ENCODE measurements at places on chromosomes 2 and 18. TPM values are rescaled to one million over a fixed set of nuclear protein-coding genes. Genes with fewer than 3 reads are reported as not detected.

PRKAG3 gene
- total RNA-seq = not detected

ABCB11 gene
- total RNA-seq = 0.12 TPM

G6PC2 gene
- total RNA-seq = not detected

TMEM198 gene
- 6.7 TPM for total RNA-seq

RASGRP3 gene
- 19.8 TPM for total RNA-seq

CDK5R2 gene
- total RNA-seq = 0.06 TPM

SLC39A10 gene
- 57.0 TPM for total RNA-seq

DNA sequence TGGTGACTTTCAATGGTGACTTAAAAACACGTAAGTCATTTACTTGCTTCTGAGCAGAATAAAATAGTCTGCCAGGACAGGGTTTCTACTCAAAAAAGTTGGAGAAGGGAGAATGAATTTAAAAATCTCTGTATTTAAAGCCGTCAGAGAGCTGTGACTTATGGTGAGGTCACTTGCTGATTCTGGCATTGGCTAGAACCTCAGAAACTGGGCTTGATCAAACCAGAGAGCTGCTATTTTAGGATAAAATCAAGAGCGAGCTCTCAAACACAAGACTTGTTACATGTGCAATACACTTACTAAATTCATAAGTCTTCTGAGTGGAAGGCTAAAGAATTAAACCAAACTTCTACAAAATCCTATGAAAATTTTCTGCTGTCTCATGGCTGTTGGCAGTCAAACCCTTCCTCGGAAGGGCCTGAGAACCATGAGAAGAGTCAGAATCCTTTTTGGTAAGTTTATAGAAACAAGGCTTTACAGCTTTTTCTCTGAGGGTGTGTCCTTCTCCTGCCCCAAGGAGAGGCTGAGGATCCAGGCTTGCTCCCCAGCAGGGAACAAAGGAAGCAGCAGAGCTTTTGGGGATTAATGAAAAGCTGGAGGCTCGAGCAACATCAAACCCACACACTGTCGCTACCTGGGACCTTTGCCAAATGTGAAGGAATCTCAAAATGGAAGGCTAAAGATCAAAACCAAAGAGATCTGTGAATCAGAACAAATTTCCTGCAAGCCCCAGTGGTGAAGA, 816.4 kb downstream of the SOCS6 start:
- H3K4me1 ChIP-seq = peaks cover 5% of the 10 kb centered on the region
- no peak overlapping the region for H3K27ac ChIP-seq
- H3K4me3 ChIP-seq = no peak overlapping the region
- no peaks in the 10 kb centered on the region for H3K27me3 ChIP-seq

DNA sequence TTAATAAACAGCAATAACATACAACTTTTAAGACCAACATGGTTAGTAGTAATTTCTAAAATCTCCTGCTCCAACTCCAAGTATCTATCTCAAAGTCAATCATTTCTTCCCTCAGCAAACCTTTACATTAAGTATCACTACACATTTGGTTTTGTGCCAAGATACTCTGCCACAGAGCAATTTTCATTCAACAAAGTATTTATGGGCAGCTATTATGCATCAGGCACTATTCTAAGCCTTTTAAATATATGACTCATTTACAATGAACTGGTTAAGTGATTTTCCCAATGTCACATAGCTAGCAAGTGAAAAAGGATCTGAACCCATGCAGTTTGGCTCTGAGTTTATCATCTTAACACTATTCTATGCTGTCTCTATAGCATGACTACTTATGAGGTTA, 264.3 kb downstream of the NOL4 start:
- no peaks in the 10 kb centered on the region for H3K27me3 ChIP-seq
- H3K27ac ChIP-seq = no peak overlapping the region
- no peaks in the 10 kb centered on the region for H3K36me3 ChIP-seq
- no peaks in the 10 kb centered on the region for H3K4me1 ChIP-seq
- DNase-seq = no peak

GRCh38 chr2:166419616-166419934, 43.8 kb upstream of the SCN9A start:
- H3K36me3 ChIP-seq = no peaks in the 10 kb centered on the region
- H3K27ac ChIP-seq = no peak overlapping the region
- peak; percentile 67 for DNase-seq
- no peaks in the 10 kb centered on the region for H3K27me3 ChIP-seq
- H3K4me1 ChIP-seq = no peaks in the 10 kb centered on the region

- DNase-seq = no peak
- H3K27me3 ChIP-seq = no peaks in the 10 kb centered on the region
- H3K4me3 ChIP-seq = no peak overlapping the region
- no peaks in the 10 kb centered on the region for H3K36me3 ChIP-seq
- H3K4me1 ChIP-seq = no peaks in the 10 kb centered on the region
- H3K27ac ChIP-seq = no peak overlapping the region
Measured at GRCh38 chr2:164928101-164928673, 27.1 kb downstream of the SLC38A11 start.

DNA sequence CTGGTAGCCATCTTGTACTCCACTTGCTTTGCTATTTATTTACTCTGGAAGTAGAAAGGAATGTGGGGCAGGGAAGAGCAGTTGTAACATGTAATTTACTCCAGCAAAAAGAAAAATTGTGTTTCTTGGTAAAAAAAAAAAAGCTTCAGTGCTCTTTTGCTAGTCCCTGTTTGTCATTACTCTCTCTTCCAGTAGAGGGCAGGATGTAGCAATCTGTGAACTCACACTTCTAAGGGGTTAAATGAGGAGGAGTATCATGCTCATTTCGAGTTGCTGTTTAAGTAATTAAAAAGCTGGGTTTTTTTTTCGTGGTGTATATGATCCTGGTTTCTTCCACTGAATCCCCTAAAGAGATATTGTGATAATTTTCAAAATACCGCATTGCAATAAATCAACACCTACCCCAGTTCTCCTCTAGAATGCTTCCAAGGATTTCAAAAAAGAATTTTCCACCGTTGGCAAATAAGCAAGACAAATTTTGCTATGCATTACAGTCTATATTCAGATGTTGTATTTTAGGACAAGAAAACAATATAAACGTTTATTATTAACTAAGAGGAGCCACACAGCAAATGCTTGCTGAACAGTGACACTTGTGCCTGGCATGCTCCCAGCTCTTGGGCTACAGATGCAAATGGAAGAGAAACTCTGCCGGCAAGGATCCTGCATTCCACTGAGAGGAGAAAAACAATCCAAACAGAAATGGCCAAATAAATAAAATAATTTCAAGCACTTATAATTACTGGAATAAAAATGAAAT, 261.6 kb downstream of the ASXL3 start:
- no peaks in the 10 kb centered on the region for H3K27me3 ChIP-seq
- no peaks in the 10 kb centered on the region for H3K4me1 ChIP-seq
- DNase-seq = peak; percentile 61
- H3K4me3 ChIP-seq = no peak overlapping the region

- H3K36me3 ChIP-seq = no peaks in the 10 kb centered on the region
- no peaks in the 10 kb centered on the region for H3K4me1 ChIP-seq
- H3K27me3 ChIP-seq = no peaks in the 10 kb centered on the region
- DNase-seq = no peak
Measured at GRCh38 chr2:238587776-238588660, 161.3 kb downstream of the ASB1 start.

DNA sequence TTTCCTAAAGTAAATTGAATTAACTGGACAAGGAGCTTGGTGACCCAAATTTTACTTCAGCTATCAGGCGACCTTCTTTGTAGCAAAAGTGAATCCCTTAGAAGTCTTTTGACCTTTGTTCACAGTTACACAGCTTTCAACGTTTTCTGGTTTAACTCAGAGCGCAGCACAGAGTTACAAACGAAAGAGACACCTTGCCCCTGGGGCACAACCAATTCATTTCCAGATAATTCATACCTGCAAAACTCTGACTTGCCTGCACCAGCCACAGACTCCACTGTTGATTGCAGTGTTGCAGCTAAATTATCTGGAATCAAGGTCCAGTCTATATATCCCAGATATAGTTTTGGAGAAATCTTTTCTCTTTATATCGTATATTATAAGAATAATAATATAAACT, 358.6 kb upstream of the VWC2L start:
- peak; percentile 39 for DNase-seq
- H3K27me3 ChIP-seq = no peaks in the 10 kb centered on the region
- H3K4me3 ChIP-seq = no peak overlapping the region
- H3K27ac ChIP-seq = no peak overlapping the region

GRCh38 chr2:46258937-46259776, 38.0 kb upstream of the EPAS1 start:
- H3K4me1 ChIP-seq = peaks cover 7% of the 10 kb centered on the region
- H3K36me3 ChIP-seq = no peaks in the 10 kb centered on the region
- no peak for DNase-seq

DNA sequence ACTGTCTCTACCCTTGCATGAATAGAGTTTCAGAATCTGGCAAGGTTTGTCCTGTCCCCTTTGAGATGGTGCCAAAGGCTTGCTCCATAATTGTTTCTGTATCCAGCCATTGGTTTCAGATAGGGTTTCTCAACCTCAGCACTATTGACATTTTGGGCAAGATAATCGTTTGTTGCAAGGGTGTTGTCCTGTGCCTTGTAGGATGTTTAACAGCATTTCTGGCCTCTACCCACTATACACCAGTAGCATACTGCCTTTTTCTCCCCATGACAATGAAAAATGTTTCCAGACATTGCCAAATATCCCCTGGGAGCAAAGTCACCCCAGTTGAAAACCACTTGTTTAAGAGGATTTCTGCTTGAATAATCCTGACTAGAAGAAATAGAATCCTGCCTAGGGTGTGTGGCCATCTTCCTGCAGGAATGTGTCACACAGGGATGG, 126.8 kb downstream of the CDC42EP3 start:
- H3K27ac ChIP-seq = no peak overlapping the region
- H3K4me3 ChIP-seq = no peak overlapping the region
- H3K27me3 ChIP-seq = no peaks in the 10 kb centered on the region

DNA sequence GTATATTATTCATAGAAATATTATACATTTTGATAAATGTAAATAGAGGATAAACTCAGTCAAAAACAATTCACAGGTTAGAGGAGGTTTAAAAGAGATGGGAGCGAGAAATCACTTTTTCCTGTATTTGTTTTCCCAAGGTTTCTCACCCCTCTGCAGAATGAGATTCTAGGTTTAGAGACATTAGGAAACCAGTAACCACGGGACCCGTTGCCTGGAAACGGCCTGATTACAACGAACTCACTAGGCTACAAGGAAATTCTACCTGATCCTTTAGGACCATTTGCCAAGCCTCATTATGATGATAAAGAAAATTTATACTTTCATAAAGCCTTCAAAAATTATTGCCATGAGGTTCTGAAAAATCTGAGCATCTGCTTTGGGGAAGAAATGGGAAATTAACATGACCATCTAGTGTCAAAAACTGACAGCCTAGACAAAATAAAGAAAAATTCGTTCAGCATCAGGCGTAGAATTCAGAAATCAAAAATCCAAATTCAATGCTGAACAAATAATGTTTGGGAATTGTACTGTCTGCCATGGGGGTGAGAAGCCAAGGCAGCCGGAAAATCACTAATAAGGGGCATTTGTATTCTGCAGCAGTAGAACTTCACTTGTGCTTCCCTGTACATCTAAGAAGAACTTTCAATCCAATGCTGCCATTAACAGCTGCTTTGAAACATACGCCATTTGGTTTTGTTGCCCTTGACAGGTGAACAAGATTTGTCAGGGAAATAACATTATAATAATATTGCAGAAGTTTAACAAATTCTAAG, 262.3 kb downstream of the NRXN1 start:
- no peak overlapping the region for H3K4me3 ChIP-seq
- H3K36me3 ChIP-seq = no peaks in the 10 kb centered on the region
- DNase-seq = no peak
- H3K4me1 ChIP-seq = no peaks in the 10 kb centered on the region
- H3K27ac ChIP-seq = no peak overlapping the region
- no peaks in the 10 kb centered on the region for H3K27me3 ChIP-seq

GRCh38 chr18:56933472-56933871, 213.4 kb upstream of the BOD1L2 start:
- no peak overlapping the region for H3K4me3 ChIP-seq
- H3K27me3 ChIP-seq = no peaks in the 10 kb centered on the region
- no peak overlapping the region for H3K27ac ChIP-seq
- no peak for DNase-seq

GRCh38 chr2:209029249-209029648, 394.6 kb upstream of the MAP2 start:
- no peaks in the 10 kb centered on the region for H3K36me3 ChIP-seq
- no peak for DNase-seq
- no peak overlapping the region for H3K4me3 ChIP-seq
- H3K27ac ChIP-seq = no peak overlapping the region
- H3K27me3 ChIP-seq = no peaks in the 10 kb centered on the region

GRCh38 chr2:165675551-165675968, 118.5 kb downstream of the GALNT3 start:
- H3K36me3 ChIP-seq = peaks cover 5% of the 10 kb centered on the region
- no peak overlapping the region for H3K27ac ChIP-seq
- H3K27me3 ChIP-seq = no peaks in the 10 kb centered on the region
- H3K4me3 ChIP-seq = no peak overlapping the region

- H3K36me3 ChIP-seq = no peaks in the 10 kb centered on the region
- no peak overlapping the region for H3K4me3 ChIP-seq
- no peaks in the 10 kb centered on the region for H3K4me1 ChIP-seq
- H3K27ac ChIP-seq = no peak overlapping the region
- H3K27me3 ChIP-seq = no peaks in the 10 kb centered on the region
Measured at GRCh38 chr2:224865016-224865415, 148.9 kb upstream of the CCDC195 start.

GRCh38 chr2:128312411-128312810, 6.3 kb downstream of the HS6ST1 start:
- no peak for DNase-seq
- peaks cover 7% of the 10 kb centered on the region for H3K27me3 ChIP-seq
- H3K4me3 ChIP-seq = no peak overlapping the region
- H3K4me1 ChIP-seq = peaks cover 9% of the 10 kb centered on the region
- no peaks in the 10 kb centered on the region for H3K36me3 ChIP-seq

DNA sequence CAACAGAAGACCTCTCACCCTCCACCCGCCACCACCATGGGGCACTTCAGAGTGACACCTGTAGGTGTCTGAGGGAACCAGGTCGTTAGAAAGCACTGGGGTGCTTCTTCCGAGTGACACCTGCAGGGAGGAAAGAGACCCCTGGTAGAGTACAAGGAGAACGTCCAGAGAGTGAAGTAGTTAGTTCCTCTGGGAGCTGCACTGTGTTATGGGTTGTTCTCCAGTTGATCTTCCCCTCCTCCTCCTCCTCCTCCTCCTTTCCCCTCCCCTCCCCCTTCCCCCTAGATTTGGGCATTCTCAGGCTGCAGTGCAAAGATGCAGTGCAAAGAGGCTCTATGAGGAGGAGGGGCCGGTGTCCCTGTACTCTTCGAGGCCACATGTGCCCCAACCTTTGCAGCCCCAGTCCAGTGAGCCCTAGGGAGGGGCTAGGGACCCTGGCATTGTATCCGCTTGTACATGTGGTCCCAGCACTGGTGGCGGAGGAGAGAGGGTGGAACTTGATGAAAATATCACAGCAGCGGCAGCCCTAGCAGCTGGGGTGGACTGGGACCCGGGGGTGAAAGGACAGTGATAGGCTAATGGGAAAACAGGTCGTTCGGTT, 850 bp downstream of the DNAJB2 start:
- H3K36me3 ChIP-seq = peaks cover 20% of the 10 kb centered on the region
- DNase-seq = no peak
- H3K27ac ChIP-seq = peak overlapping the region; percentile 97
- H3K27me3 ChIP-seq = no peaks in the 10 kb centered on the region

Measured in cardiac muscle cell (in vitro differentiated cells and primary cell).